ENCODE measurements at places on chromosomes 6 and 20.

- DNase-seq: no peak
Observed at GRCh38 chr20:24866742-24867141, 82.3 kb upstream of the CST7 start.

DNA sequence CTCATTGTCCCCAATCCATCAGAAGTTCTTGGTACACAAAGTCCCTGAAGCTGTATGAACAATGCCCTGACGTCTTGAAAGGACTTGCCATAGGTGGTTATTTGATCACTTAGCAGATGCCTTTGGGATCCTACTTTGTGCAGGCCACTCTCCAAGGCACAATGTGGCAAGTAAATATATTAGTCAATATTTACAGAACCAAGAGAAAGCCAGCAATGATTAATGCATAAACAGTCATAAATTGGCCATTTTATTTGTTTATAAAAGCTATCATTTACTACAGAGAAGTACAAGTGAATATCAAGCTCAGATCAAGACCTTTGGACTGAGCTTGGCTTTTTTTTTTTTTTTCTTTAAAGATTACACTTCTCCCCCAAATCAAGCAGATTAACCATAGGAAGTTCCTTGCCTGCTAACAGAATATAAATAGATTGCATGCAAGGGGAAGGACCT is 161.8 kb downstream of the MTHFD1L start:
- DNase-seq: no peak

- DNase-seq: no peak
Observed at GRCh38 chr6:4397307-4397706, 261.9 kb upstream of the ECI2 start.

- DNase-seq: no peak
Observed at GRCh38 chr6:95431637-95432228, 145.6 kb upstream of the MANEA start.

GRCh38 chr20:41268402-41268801 is 49.1 kb downstream of the ZHX3 start:
- DNase-seq: no peak

- DNase-seq: no peak
Observed at GRCh38 chr6:17820055-17820454, 113.3 kb upstream of the NUP153 start.

DNA sequence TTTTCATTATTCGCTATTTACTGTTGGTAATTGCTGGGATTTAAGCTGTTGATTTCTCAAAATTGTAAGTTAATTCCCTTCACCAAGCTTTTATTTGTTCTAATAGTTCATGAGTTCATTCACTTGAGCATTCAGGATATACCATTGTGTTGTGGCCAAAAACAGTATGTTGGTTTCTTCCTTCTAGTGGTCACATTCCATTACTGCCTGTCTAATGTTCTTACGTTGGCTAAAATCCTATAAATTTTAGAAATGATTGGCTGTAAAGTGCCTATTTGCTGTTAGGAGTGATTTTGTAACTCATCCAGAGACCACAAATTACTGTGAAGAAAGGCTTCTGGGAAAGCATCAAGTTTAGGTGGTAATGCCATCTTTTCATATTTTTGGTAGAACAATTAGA is 76.3 kb downstream of the FARS2 start:
- DNase-seq: no peak

- no peak for DNase-seq
Observed at GRCh38 chr20:53999077-53999476, 71.3 kb downstream of the BCAS1 start.

GRCh38 chr6:143679041-143679440 is 1.3 kb downstream of the PHACTR2 start:
- DNase-seq: no peak

DNA sequence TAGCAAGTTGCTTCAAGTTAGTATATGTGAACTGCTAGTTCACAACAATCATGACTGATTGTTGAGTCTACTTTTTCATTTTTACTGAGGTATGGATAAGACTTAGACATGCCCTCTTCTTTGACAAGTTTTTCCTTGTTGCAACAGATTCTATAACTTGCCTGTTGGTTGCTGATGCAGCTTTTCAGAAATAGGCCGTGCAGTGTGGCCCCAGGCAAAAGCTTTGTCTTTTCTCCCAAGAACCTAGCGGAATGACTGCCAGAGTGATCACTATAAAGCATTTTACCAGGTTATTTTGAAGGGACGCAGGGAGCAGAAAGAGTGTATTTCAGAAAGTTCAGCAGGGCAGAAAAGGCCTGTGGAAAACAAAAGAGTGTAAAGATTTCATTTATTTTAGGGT is 16.0 kb downstream of the HECA start:
- no peak for DNase-seq

DNA sequence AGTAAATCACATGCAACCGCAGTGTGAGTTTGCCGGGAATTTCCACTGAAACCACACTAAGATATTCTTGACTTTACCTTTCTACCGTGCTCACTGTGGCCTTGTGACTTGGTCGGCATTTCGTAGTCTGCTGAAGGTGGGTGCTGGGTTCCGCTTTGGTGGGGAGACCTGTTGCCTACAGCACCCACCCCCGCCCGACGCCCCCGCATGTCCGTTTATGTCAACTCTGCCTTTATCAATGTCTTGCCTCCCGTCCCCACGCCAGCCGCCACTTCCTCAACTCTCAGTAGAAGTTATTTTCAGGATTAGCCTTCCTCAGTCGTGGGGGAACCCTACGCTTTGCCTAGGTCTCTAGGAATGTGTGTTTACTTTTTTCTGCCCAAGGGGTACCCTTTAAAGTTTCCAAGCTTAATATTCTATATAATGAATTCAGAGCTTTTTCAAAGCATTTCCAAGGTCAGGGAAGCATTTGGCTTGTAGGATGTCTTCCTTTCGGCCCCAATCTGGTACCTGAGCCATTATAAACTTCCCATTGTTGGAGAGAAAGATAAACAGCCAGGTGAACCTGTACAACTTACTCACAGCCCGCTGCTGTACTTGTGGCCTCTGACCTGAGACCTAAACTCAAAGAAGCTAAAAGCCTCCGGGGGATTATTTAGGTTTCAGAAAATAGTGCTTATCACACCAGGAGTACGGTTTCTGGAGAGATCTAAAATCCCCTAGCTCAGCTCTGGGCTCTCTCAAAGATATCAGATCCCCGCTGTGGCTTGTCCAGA is 54.2 kb downstream of the TBC1D7 start:
- no peak for DNase-seq

All from heart right ventricle (tissue), 16 donors.